ENCODE measurements at places on chromosomes 7 and 10.

- DNase-seq: no peak
Measured at GRCh38 chr10:128579280-128579865, 453.1 kb upstream of the MKI67 start.

- DNase-seq: no peak
Measured at GRCh38 chr7:121853307-121853706, 19.7 kb upstream of the PTPRZ1 start.

GRCh38 chr7:116863936-116864500 is 1.6 kb downstream of the CAPZA2 start:
- no peak for DNase-seq

DNA sequence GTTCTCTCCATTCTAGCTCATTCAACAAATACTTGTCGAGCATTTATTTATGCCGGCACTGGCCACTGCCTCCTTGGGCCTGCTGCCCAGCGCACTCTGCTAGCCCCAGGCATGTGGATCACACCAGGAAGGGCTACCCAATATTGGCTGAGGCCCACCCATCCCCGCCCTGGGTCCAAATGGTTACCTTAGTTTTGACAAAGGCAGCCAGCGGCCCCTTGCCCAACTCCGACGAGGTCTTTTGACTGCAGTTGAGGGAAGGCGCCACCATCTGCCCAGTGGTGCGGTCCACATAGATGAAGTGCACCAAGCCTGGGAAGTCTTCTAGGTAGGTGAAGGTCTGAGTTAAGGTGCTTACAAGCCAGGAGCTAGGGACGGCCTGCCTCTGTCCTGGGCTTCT is 7.2 kb upstream of the PYROXD2 start:
- DNase-seq: no peak

- DNase-seq: peak; percentile 23
Measured at GRCh38 chr10:18659819-18660535, 746 bp downstream of the ARL5B start.

- DNase-seq: no peak
Measured at GRCh38 chr7:83520726-83521125, 128.2 kb downstream of the SEMA3E start.

GRCh38 chr10:69345402-69345801 is 67.1 kb downstream of the HK1 start:
- no peak for DNase-seq

GRCh38 chr10:86692023-86692514 is 23.8 kb downstream of the LDB3 start:
- no peak for DNase-seq

GRCh38 chr10:94008526-94008925 is 14.8 kb downstream of the PLCE1 start:
- no peak for DNase-seq

GRCh38 chr7:1810521-1810920 is 140.4 kb downstream of the ELFN1 start:
- DNase-seq: no peak

- DNase-seq: no peak
Measured at GRCh38 chr10:110502072-110502845, 4.6 kb downstream of the DUSP5 start.

DNA sequence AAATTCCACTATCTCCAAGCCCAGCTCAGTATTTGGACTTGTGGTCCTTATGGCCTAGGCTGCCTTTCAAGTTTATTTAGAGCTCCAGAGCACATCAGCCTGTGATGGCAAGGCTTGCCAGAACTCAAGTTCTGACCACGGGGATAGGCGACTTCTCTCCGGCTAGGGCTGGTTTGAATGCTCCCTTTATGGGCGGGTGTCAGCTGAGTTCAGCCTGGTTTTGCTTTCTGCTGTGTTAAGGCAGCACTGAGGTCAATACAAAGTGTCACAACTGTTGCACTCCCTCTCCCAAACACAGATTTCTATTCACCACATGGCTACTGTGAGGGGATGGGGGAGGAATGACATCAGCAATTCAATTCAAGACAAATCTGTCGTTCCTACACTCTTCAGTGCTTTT is 318.1 kb upstream of the MYO3A start:
- no peak for DNase-seq

DNA sequence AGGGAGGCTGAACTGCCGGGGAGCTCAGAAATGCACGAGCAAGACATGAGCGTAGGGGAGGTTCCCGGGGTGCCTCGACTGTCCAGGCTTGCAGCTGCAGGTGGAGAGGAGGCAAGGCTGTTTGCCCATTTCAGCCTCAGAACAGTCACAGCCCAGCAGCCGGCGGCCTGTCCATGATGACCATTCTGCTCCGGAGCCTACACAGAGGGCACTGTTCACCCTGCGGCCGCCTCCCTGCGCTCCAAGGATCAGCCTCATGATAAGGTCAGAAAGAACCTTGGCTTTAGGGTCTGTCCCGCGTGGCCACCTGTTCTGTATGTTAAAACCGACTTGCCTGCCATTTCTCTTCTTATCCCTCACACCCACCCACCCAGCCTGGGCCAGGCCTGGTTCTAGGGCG is 21.9 kb upstream of the CFAP46 start:
- no peak for DNase-seq

DNA sequence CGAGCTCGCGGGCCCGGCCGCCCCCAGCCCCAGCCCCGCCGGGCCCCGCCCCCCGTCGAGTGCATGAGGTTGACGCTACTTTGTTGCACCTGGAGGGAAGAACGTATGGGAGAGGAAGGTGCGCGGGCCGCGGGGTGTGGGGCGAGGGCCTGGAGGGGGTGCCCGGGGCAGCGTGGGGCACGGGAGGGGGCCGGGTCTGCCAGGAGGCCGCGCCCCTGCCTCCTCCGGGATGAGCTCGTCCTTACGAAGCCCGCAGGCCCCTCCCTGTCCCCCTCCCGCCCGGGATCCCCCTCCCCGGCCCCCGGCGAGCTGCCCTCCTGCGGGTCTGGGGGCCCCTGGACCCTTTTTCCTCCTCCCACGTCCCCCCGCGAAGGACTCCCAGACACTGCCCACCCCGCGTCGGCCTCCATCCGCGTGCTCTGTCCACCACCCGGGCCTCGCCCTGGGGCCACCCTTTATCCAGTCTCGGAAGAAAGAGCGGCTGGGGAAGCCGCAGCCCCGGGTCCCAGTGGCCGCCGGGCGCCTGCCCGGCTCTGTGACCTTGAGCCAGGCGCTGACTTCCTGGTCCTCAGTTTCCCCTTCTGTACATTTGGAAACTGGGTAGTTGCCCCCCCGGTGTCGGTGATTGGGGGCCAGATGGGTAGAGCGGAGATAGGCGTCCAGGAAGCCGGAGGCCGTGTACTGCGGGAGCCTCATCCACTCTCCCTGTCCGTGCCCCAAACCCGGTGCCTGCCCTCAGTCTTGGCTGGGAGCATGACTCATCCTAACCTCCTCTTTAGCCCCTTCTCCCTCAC is 521 bp downstream of the LIMK1 start:
- DNase-seq: peak; percentile 16

DNA sequence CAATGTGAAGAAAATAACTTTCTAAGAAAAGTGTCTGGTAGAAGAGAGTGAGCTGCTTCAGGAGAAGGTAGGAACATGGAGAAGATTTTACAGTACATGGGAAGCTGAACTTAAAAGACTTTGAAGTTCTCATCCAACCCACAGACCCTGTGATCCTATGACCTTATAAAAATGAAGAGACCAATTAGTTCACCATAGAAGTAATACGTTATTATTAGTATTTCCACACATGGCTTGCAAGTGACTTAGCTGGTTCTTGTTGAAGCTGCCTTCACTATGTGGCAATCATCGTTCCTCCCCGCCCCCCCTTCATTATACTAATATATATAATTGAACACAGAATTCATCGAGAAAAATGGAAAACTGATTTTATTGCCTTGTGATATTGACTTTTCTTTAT is 129.1 kb downstream of the SND1 start:
- no peak for DNase-seq

- no peak for DNase-seq
Measured at GRCh38 chr10:92732958-92733357, 43.2 kb downstream of the HHEX start.

GRCh38 chr7:3041986-3042675 is 1.5 kb downstream of the CARD11 start:
- DNase-seq: no peak

DNA sequence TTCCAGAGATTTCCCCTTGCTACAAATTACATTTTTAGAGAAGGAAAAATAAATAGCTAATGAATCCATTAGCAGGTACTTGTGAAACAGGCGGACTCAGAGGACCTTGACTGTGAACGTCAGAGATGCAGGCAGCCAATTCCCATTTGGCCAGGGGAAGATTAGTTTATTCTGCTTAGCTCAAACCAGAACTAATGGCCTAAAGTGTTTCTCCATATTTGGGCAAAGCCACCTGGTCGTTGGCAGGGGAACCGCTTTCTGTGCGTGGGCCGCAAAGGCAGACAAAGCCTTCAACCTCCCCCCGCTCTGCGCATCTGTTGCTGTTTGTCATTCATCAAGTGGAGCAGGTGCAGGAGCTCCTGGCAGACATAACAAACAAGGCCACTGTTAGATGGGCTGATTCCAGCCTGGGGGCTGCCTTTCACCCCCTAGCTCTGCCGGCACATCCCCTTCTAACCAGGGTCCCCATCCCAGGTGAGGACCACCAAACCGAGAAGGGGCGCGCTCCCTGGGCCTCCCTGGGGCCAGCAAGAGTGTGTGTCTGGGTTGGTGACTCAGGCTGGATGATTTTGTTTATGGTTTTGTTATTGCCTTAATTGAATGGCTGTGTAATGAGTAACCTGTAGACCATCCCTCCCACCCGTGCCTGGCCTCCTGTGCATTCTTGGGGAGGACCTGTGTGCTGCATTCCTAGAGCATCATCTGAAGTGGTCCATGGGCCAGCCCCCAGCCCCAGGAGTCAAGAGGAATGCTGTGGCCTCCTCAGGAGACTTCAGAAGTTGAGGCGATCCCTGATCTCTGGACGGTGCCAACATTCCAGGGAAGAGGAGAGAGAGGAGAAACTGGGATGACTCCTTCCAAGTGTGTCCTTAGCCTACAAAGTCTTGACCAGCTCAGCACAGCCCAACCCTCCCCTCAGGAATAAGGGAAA is 14.5 kb upstream of the CPA1 start:
- no peak for DNase-seq

- DNase-seq: peak; percentile 81
Measured at GRCh38 chr10:128069351-128070051, 56.7 kb downstream of the MKI67 start.

DNA sequence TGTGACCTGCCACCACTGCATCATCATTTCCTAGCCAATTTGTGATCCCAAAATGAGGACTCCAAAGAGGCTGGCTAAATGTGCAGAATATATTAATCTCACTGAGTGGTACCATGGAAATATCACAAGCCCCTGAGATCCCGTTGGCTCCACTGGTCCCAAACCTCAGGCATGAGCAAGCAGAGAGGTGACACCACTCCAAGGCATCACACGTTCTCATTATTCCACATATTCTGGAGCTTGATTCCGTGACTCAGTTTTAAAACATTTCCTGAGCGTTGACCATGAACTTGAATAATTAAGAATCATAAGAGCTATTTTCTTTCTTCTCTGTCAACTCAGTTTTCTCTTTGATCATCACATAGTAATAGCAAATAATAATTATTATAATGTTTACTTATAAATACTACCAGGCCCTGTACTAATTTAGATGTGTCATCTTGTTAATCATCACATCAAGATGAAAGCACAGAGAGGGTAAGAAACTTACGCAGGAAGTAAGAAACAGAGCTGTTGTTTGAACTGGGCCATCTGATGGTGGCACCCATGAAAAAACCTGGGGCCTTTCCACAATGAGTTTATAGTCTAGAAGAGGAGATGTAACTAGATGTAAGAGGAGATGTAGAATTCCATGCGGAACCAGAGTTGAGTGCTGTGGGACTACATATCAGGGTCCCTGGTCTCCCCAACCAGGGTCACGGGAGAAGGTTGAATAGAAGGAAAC is 3.5 kb downstream of the APBB1IP start:
- DNase-seq: peak; percentile 66

DNA sequence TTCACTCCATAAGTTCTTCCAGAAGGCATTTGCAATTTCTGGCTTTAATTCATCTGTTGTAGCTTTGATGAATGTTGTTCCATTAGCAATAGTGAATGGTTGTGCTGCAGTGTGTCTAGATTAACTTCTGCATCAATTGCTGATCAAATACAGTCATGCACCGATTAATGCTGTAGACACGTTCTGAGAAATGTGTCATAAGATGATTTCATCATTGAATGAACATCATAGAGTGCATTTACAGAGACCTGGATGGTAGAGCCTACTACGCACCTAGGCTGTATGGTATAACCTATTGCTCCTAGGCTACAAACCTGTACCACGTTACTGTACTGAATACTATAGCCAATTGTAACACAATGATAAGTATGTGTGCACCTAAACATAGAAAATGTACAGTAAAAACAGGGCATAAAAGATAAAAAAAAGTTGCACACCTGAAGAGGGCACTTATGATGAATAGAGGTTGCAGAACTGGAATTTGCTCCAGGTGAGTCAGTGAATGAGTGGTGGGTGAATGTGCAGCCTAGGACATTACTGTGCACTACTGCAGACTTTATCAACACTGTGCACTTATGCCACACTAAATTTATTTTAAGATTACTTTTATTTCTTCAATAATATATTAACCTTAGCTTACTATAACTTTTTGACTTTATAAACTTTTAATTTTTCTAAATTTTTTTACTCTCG is 170.7 kb downstream of the HERPUD2 start:
- no peak for DNase-seq

DNA sequence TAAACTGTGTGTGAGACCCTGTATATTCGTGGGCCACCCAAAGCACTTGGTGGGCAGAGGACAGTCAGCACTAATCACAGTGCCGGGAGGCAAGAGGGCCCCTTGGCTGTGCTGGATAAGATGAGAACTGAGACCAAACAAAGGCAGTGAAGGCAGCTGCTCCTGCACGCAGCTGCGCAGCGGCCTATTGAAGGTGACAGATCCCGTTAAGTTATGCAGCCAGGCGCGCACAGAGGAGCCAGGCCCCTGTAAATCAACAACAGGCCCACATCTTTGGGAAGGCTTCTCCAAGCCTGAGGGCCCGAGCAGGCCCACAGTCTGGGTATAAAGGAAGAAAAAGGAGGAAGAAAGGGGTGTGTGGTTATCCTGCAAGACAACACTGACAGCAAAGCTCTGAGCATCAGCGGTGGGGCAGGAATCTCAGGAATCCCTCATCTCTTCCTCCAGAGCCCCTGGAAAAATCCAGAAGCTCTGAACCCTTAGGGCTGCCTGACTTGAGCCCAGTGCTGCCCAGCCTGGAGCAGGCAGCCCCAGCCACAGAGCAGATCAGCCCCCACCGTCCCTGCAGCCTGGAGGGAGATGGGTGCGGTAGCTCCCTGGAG is 154.2 kb downstream of the ARHGAP12 start:
- no peak for DNase-seq

- DNase-seq: no peak
Measured at GRCh38 chr7:29771081-29771816, 35.1 kb upstream of the WIPF3 start.

DNA sequence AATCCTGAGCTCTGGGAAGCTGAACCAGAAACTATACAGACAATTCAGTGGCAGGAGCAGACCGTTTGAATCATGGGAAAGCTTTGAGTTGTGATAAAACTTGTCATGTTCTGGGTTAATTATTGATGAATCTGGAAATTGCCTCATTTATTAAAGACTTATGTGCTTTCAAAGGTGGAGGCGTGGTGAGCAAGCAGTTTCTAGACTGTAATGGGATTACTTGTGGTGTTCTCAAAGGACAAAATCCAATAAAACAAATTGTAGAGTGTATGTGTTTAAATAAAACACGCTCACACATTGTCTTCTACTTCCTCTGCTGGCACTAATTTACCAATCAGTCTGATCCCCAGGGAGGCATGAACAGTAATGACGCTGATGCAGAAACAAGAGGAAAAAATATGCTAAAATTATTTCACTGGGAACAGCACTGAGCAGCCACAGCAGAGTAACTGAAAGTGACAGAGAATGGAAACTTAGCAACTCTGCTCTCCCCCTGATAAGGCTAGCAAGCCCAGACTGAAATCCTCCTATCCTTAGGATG is 25.1 kb downstream of the PARD3 start:
- no peak for DNase-seq

GRCh38 chr10:78532480-78533042 is 498.9 kb downstream of the RPS24 start:
- DNase-seq: no peak
